Skeletal muscle cell (primary cell): ENCODE measurements at places on chromosomes 7 and 10.

DNA sequence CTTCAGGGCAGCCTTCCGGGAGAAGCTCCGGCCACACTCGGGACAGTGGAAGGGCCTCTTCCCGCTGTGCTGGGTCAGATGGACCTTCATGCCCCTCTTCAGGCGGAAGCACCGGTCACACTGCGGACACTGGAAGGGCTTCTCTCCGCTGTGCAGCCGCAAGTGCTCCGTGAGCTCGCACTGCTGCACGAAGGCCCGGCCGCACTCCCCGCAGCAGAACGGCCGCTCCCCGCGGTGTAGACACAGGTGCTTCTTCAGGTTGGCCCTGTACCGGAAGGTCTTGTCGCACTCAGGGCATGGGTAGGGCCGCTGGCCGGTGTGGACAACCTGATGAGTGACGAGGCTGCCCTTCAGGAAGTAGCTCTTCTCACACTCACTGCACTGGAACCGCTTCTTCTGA lies 14.2 kb upstream of the ZNF786 start:
- no peak for DNase-seq

- DNase-seq, result no peak
Measured at GRCh38 chr7:130920122-130920521, 186.1 kb upstream of the KLF14 start.

- peak; percentile 6 for DNase-seq
Measured at GRCh38 chr10:96017191-96017687, 26.1 kb upstream of the CCNJ start.

GRCh38 chr7:109842386-109842785 lies 1248.5 kb upstream of the LRRN3 start:
- DNase-seq, result no peak

- DNase-seq, result no peak
Measured at GRCh38 chr7:101588131-101588935, 40.8 kb downstream of the MYL10 start.

DNA sequence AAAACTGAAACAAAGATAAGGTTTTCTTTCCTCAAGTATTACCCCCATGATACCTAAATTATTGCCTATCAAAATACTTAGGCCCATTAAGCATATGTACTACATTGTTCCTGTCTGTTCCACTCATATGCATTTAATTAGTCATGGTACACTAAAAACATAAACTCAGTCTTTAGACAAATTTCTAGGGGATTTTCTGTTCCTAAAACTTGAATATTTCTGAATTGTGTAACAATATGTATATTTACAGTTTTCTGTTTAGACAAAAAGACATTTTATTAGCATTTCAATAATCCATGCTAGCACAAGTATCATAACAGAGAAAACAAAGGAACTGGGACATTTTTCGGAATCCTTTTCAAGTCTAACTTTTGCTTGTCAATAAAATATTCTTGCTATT lies 234.2 kb downstream of the CRPPA start:
- DNase-seq, result no peak

- DNase-seq, result peak; percentile 4
Measured at GRCh38 chr10:103921750-103922195, 3.8 kb upstream of the STN1 start.
